Activated CD8-positive, alpha-beta T cell treated with anti-CD3 and anti-CD28 coated beads, Interleukin-2, amount 10 ng/mL, durations not matched to agents 7 days and 5 days (primary cell): ENCODE measurements at places on chromosomes 7 and 10. TPM values are rescaled to one million over a fixed set of nuclear protein-coding genes. Genes with fewer than 3 reads are reported as not detected.

BAG3 gene
- 14.7 TPM for total RNA-seq

IQUB gene
- not detected for total RNA-seq

STEAP2 gene
- total RNA-seq, result not detected

C10orf53 gene
- not detected for total RNA-seq

DNA sequence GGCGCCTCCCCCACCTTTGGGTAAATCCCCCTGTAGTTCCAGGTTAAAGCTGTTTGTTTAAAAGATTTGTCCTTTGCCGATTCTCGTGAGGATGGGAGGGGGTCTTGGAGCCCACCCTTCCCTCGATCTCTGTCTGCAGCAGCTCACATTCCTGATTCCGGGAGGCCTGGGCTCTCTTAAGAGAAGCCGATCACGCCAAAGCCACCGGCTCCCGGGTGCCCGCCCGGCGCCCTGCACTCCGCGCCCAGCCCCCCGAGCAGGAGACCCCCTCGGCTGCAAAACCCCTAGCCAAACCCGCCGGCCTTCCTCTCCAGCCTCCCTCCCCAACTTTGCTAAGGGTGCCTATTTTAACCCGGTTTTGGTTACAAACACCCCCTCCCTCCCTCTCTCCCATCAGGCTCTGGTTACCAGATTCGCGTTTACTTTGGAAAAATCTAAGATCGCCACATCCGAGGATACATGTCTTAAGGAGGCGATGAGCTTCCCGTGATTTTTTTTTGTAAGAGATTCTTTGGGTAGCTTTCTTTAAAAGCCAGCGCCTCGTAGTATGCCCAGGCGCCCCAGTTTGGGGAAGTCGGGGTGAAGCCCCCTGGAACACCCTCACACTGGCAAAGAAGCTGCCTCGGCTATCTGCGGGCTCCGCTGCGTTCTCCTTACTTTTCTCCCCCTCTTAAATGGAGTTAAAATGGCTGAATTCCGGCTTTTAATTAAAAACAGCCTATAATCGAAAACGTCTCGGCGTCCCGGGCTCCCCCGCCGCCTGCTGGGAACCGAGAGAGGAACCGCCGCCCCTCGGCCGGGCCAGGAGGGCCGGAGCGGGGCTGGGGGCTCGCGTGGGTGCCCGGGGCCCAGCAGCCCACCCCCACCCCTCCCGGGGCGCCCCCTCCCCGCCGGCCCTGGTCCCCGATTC, 983 bp downstream of the TNRC18 start:
- DNase-seq, result no peak

GRCh38 chr10:71065659-71066058, 146.7 kb upstream of the UNC5B start:
- no peak for DNase-seq

DNA sequence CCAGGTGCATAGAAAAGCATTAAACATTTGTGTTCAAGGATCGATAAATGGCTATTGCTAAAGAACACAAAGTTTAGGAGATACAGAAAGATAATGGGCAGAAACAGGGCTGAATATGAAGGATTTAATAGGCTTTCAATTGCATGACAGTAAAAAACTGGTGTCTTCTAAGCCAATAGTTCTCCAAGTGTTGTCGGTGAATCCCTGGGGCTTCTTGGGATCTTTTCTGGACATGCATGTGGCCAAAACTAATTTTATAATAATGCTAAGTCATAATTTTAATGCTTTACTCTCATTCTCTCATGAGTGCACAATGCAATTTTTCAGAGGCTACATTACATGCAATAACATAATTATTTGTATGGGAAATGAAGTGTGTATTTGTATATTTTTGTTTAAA, 521.1 kb upstream of the ANKRD30A start:
- no peak for DNase-seq

- no peak for DNase-seq
Observed at GRCh38 chr7:98213888-98214810, 2.9 kb downstream of the BHLHA15 start.

DNA sequence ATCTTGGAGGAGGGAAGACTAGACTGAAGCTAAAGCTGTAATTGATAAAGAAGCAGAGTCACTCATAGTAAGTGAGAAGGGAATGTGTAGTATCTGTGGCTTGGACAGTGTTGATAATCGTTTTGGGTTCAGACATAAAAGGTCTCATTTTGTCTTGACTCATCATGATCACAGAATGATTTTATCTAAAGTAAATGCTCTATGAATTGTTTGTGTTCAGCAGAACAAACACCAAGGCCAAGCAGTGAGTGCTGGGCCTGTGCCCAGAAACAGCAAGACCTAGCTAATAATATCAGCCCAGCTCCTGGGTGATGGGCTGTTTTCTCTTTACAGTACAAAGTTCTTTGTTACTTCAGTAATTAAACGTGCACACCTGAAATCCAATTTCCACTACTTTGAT, 26.7 kb upstream of the CD36 start:
- DNase-seq, result no peak

DNA sequence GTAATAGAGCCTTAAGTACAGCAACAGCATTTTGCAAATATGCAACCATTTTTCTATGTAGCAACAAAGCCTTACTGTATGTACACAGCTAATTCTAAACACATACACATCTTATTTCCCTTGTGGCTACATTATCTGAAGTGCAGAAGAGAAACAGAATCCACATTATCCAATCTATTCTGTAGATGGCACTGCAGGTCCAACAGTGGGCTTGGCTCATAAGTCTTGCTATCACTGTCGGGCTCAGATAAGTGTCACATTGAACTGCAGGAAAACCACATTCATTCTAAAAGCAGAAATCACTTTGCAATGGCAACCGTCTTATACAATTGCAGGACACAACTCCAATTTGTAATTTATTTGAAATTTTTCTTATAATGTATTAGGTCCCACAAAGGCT, 109.8 kb upstream of the NOBOX start:
- DNase-seq, result no peak

DNA sequence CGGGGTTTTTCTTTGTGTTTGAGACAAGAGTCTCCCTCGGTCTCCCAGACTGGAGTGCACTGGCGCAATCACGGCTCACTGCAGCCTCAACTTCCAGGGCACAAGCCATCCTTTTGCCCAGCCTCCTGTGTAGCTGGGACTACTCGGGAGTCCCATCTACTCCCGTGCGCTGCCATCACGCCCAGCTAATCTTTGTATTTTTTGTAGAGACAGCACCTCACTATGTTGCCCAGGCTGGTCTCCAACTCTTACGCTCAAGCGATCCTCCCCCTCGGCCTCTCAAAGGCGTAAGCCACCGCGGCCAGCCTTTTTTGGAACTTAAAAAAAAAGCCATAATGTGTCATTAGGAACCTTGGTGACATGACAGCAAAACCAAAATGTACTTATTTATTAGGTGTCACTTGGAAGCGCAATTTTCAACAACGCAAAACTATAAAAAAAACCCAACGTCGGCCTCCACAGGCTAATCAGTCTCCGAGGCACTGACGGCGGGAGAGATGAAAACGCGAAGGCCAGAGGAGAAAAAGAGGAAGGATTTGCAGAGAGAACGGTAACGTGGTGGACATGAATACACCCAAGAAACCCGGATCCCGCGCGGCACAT, 911 bp upstream of the HNRNPH3 start:
- DNase-seq, result no peak

GRCh38 chr7:95686109-95686508, 86.2 kb upstream of the DYNC1I1 start:
- DNase-seq, result peak; percentile 22

- DNase-seq, result no peak
Observed at GRCh38 chr10:118966076-118966849, 63.3 kb upstream of the NANOS1 start.

- DNase-seq, result no peak
Observed at GRCh38 chr7:83947260-83947659, 247.3 kb downstream of the SEMA3A start.

DNA sequence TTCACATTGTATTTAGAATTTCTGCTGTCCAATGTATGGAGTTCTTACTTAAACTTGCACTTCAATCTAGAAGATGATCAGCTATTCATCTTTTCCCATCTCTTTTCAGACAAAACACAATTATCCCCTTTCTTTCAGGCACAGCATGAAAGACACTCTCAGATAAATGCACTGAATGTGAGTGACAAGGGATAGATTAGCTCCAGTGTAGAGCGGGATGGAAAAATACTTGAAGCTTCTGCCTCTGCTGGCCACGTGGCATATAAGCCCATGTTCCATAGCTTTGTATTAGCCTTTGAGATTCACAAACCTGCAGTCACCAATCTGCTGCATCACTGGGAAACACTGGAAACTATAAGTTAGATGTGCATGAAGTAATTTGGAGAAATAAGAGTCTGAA, 162.2 kb upstream of the FAM3C start:
- DNase-seq, result no peak

DNA sequence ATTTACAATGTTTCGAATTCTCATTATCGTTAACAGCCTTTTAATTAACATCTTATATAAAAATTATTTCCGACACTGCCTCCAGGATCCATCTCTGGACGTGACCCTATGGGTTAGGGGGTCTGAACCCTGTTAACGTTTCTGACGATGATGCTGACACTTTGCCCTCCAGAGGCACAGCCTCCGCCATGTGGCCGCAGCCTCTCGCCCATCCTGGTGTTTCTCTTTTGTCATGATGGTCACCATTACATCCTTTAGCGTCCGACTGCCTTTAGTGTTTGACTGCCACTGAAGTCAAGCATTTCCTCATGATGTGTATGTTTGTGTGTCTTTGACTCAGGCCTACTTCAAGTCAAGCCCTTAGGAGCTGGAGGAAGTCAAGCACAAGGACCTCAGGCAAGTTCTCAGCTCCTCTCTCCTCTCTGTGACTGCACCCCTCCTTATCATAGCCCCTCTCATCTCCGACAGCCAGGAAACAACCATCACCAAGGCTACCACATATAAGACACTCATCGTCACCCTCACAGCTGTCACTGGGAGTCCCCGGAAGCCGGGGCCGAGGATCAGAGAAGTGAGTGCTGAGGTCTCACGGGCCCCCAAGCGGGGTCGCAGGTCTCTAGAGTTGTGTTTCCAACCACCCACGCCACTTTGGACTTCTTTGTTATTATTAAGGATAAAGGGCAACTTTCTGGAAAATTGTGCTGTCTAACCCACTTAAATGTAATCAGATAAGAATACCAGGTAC, 96.1 kb upstream of the PPP2R2D start:
- DNase-seq, result no peak

- DNase-seq, result no peak
Observed at GRCh38 chr10:114868870-114869519, 47.4 kb downstream of the FHIP2A start.
